ENCODE measurements at places on chromosomes 4 and X. TPM values are rescaled to one million over a fixed set of nuclear protein-coding genes. Genes with fewer than 3 reads are reported as not detected.

The RIPPLY1 gene
- total RNA-seq, result not detected

The ELMOD2 gene
- total RNA-seq, result 45.0 TPM

The TMEM255A gene
- not detected for total RNA-seq

The TRAPPC2 gene
- 16.5 TPM for total RNA-seq

GRCh38 chrX:23114241-23114640 is 114.5 kb downstream of the DDX53 start:
- H3K27me3 ChIP-seq, result peaks cover 20% of the 10 kb centered on the region
- no peak for DNase-seq
- no peak overlapping the region for H3K4me3 ChIP-seq
- H3K36me3 ChIP-seq, result no peaks in the 10 kb centered on the region
- no peak overlapping the region for H3K27ac ChIP-seq

The LNX1 gene
- total RNA-seq, result not detected

GRCh38 chrX:109782994-109783700 is 50.1 kb upstream of the ACSL4 start:
- H3K27ac ChIP-seq, result no peak overlapping the region
- DNase-seq, result no peak
- H3K27me3 ChIP-seq, result peaks cover 57% of the 10 kb centered on the region
- H3K4me3 ChIP-seq, result peak overlapping the region; percentile 4
- H3K4me1 ChIP-seq, result peaks cover 11% of the 10 kb centered on the region

- H3K36me3 ChIP-seq, result no peaks in the 10 kb centered on the region
- H3K4me3 ChIP-seq, result no peak overlapping the region
- peak; percentile 69 for DNase-seq
- peaks cover 98% of the 10 kb centered on the region for H3K27me3 ChIP-seq
- no peak overlapping the region for H3K27ac ChIP-seq
These were observed 14.7 kb upstream of the CT55 start for GRCh38 chrX:135185795-135186443.

GRCh38 chrX:116657071-116657470 is 194.3 kb upstream of the CT83 start:
- no peak overlapping the region for H3K4me3 ChIP-seq
- no peaks in the 10 kb centered on the region for H3K27me3 ChIP-seq
- DNase-seq, result no peak
- no peaks in the 10 kb centered on the region for H3K4me1 ChIP-seq
- no peak overlapping the region for H3K27ac ChIP-seq

DNA sequence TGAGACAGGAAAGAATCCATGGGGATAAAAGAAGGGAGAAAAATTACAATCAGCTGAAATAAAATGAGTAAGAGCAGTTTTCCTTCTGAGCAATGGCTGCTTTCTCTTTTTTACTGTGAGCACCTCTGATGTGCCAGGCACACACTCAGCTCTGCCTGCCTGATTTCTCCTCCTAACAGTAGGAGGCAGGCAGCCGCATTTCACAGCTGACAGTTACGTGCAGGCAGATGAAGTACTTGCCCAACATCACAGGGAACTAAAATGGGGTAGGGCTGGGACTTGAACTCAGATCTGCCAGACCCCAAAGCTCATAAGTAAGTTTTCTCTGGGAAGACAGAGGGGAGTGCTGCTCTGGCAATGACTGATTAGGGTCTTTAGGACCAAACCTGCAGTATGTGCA is 54.6 kb downstream of the C4orf50 start:
- no peak overlapping the region for H3K4me3 ChIP-seq
- no peaks in the 10 kb centered on the region for H3K27me3 ChIP-seq

- H3K4me1 ChIP-seq, result no peaks in the 10 kb centered on the region
- no peak overlapping the region for H3K4me3 ChIP-seq
- H3K27me3 ChIP-seq, result no peaks in the 10 kb centered on the region
- no peak for DNase-seq
- H3K27ac ChIP-seq, result no peak overlapping the region
- peaks cover 4% of the 10 kb centered on the region for H3K36me3 ChIP-seq
These were observed 30.6 kb downstream of the TBL1X start for GRCh38 chrX:9495496-9495895.

DNA sequence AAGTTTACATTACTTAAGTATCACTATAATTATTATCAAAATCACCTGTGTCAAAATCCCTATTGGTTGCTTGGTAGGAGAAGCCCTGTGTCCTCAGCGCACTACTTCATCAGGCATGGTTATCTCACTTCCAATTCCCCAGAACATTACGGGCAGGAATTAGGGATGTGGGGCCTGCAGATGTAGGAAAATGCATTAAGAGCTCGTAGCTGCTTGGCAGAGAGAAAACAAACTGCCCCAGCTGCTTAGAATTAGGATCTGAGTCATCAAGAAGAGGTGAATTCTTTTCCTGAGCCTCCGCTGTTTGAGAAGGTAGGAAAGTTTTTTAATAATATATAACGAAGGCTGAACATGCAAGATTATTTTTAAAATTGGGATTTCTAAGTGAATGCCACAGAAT is 31.1 kb upstream of the CLNK start:
- no peak overlapping the region for H3K27ac ChIP-seq
- H3K27me3 ChIP-seq, result no peaks in the 10 kb centered on the region
- H3K4me1 ChIP-seq, result no peaks in the 10 kb centered on the region
- H3K36me3 ChIP-seq, result no peaks in the 10 kb centered on the region

DNA sequence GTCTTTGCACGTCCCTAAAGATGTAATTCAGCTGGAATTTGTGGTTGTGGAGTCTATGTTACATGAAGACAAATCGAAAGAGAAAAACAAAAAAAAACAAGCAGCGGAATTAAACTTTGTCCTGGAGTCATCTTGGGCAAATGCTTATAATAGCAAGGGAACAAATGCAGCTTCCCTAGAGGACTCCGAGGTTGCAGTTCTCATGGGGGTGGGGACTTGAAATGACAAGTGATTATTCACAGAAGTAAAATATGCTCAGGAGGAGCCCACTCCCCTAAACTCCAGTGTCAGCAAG is 362.4 kb downstream of the ARHGAP24 start:
- peaks cover 6% of the 10 kb centered on the region for H3K36me3 ChIP-seq
- no peak overlapping the region for H3K27ac ChIP-seq
- DNase-seq, result no peak
- H3K4me1 ChIP-seq, result no peaks in the 10 kb centered on the region
- H3K27me3 ChIP-seq, result no peaks in the 10 kb centered on the region

The BMPR1B gene
- total RNA-seq, result 17.2 TPM

DNA sequence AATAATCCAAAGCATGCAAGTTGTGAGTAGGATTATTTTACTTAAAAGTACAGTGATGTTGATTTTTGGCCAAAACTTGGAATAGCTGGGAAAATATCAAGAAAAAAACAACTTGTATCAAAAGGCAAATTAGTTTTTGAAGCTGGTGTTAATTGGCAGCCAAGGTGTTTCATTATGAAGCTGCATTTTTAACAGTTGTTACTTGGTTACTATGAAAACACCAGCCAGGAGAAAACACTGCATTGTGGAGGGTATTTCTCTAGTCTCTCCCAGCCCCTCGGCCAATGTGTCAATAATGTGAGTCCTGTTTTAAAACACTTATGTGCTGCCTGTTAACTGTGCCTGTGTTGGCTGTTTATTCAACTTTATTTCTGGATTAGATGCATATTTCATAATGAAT is 733.4 kb downstream of the ADGRL3 start:
- H3K4me3 ChIP-seq, result no peak overlapping the region
- H3K27me3 ChIP-seq, result no peaks in the 10 kb centered on the region
- no peak for DNase-seq
- H3K4me1 ChIP-seq, result peaks cover 8% of the 10 kb centered on the region
- no peaks in the 10 kb centered on the region for H3K36me3 ChIP-seq

- H3K4me1 ChIP-seq, result peaks cover 24% of the 10 kb centered on the region
- no peaks in the 10 kb centered on the region for H3K27me3 ChIP-seq
- H3K27ac ChIP-seq, result no peak overlapping the region
- H3K4me3 ChIP-seq, result no peak overlapping the region
- no peaks in the 10 kb centered on the region for H3K36me3 ChIP-seq
These were observed 56.1 kb downstream of the PPP3CA start for GRCh38 chr4:101291198-101291597.

- DNase-seq, result peak; percentile 71
- no peaks in the 10 kb centered on the region for H3K4me1 ChIP-seq
These were observed 43.2 kb downstream of the SLC9A6 start for GRCh38 chrX:136028383-136028984.

DNA sequence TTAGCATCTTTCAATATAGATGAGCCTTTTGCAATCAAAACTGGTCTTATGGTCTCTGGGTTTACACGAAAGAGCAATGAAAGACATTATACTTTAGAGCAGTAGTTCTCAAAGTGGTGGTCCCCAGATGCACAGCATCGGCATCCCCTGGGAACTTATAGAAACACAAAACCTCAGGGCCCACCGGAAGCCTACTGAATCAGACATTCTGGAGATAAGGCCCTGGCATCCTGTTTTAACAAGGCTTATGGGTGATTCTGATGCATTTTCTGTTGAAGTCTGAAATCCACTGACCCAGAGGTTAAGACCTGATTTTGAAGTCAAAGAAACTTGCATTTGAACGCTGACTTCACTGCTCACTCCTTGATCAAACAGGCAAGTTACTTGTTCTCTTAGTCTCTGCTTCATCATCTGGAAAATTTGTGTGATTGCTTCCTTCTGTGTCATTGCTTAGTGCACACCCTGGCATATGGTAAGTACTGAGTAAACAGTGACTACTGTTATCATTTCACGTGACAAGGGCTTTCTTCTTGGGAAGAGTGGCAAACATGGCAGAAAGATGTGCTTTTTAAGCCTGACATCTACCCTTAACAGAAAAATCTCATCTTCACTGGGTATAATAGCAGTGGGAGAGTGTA is 14.5 kb downstream of the CHRNA9 start:
- no peak for DNase-seq
- no peak overlapping the region for H3K27ac ChIP-seq
- H3K4me3 ChIP-seq, result no peak overlapping the region
- no peaks in the 10 kb centered on the region for H3K36me3 ChIP-seq
- no peaks in the 10 kb centered on the region for H3K4me1 ChIP-seq

The ETDA gene
- not detected for total RNA-seq

- H3K27ac ChIP-seq, result no peak overlapping the region
- H3K4me3 ChIP-seq, result no peak overlapping the region
- H3K36me3 ChIP-seq, result no peaks in the 10 kb centered on the region
These were observed 1555.5 kb upstream of the IGFBP7 start for GRCh38 chr4:58665649-58666048.

The RS1 gene
- total RNA-seq, result not detected

DNA sequence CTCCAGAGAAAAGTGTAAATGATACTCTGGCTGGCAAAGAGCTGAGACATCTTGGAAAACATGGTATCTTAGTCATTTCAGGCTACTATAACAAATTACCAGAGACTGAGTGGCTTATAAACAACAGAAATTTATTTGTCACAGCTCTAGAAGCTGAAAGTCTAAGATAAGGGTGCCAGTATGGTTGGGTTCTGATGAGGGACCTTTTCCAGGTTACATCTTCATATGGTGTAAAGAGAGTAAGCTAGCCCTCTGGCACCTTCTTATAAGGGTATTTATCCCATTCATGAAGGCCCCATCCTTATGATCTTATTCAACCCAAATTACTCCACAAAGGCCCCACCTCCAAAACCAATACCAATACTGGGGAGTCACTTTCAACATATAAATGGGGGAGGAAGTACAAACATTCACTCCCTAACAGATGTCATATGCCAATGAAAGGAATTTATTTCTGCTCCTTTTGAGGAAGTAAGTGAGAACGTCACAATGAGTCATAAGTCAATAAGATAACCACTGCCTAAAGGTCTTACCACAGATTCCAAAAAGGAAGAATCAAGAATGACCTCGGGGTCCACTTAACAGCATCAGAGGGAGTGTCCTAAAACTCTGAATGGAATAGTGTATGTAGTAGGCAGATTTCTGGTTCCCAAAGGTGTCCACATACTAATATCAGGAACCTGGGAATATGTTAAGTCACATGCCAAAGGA is 246.6 kb downstream of the OPHN1 start:
- H3K4me1 ChIP-seq, result no peaks in the 10 kb centered on the region
- H3K4me3 ChIP-seq, result no peak overlapping the region
- H3K27ac ChIP-seq, result no peak overlapping the region
- H3K27me3 ChIP-seq, result peaks cover 19% of the 10 kb centered on the region

DNA sequence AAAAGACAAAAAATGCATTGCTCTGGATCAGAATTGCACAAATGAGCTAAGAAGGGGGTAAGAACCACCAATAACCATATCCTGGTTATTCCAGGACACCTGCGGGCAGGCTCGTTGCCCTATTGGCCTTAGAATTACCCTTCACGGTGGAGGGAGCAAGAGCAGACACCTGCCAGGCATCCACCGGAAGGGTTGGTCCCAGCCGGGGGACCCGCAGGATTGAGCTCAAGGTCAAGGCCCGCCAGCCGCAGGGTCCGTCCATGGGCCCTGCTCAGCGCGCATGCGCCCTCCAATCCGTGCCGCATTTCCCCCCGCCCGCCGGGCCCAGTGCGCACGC is 575 bp downstream of the SLC25A6 start:
- H3K4me3 ChIP-seq, result peak overlapping the region; percentile 93
- no peaks in the 10 kb centered on the region for H3K27me3 ChIP-seq
- DNase-seq, result no peak
- peaks cover 71% of the 10 kb centered on the region for H3K36me3 ChIP-seq
- H3K4me1 ChIP-seq, result peaks cover 27% of the 10 kb centered on the region

GRCh38 chr4:7805533-7806337 is 133.9 kb downstream of the AFAP1 start:
- peak; percentile 94 for DNase-seq
- H3K4me1 ChIP-seq, result peaks cover 17% of the 10 kb centered on the region
- H3K27me3 ChIP-seq, result no peaks in the 10 kb centered on the region
- H3K36me3 ChIP-seq, result peaks cover 20% of the 10 kb centered on the region
